ENCODE measurements at places on chromosomes 3 and 15. TPM values are rescaled to one million over a fixed set of nuclear protein-coding genes. Genes with fewer than 3 reads are reported as not detected.

Gene MASP1
- 214 TPM for total RNA-seq

Gene ECE2
- not detected for total RNA-seq

Gene CFAP92
- total RNA-seq, result 0.14 TPM

Gene GPR62
- not detected for total RNA-seq

Gene ROBO2
- 0.66 TPM for total RNA-seq

Gene PSMA4
- total RNA-seq, result 263 TPM

Gene SLTM
- 72.3 TPM for total RNA-seq

Gene CHST13
- not detected for total RNA-seq

Gene KCNMB3
- 0.88 TPM for total RNA-seq

Gene COL8A1
- 157 TPM for total RNA-seq

Gene GXYLT2
- total RNA-seq, result 11.6 TPM

Gene CCR2
- not detected for total RNA-seq

Gene SLC6A20
- 0.14 TPM for total RNA-seq

Gene BUB1B
- 45.2 TPM for total RNA-seq

Gene GPR149
- total RNA-seq, result not detected

Gene REC114
- total RNA-seq, result not detected

Gene ARHGEF26
- total RNA-seq, result 5.5 TPM

Gene GFM1
- 38.5 TPM for total RNA-seq

Gene PLSCR2
- total RNA-seq, result not detected

Gene SOX2
- not detected for total RNA-seq

Gene C3orf49
- total RNA-seq, result not detected

Gene CHRFAM7A
- not detected for total RNA-seq

Gene C15orf40
- 9.4 TPM for total RNA-seq

Gene CYP1A2
- not detected for total RNA-seq

Gene ENTPD3
- total RNA-seq, result 0.22 TPM

Gene RTP3
- not detected for total RNA-seq

Gene ZNF662
- total RNA-seq, result 1.3 TPM

Gene TTC21A
- total RNA-seq, result 2.7 TPM

Gene MUC4
- not detected for total RNA-seq

Gene ITIH4
- 0.88 TPM for total RNA-seq

Gene ZDHHC19
- not detected for total RNA-seq

Gene GOLGA6B
- total RNA-seq, result not detected

Measured in placental pericyte (primary cell).